Endothelial cell (in vitro differentiated cells): ENCODE measurements at places on chromosomes 7 and 10. TPM values are rescaled to one million over a fixed set of nuclear protein-coding genes. Genes with fewer than 3 reads are reported as not detected.

FAM25A gene
- total RNA-seq: not detected

ZNF92 gene
- total RNA-seq: 25.3 TPM

PDE6C gene
- total RNA-seq: not detected

CPEB3 gene
- 2.4 TPM for total RNA-seq

DNA sequence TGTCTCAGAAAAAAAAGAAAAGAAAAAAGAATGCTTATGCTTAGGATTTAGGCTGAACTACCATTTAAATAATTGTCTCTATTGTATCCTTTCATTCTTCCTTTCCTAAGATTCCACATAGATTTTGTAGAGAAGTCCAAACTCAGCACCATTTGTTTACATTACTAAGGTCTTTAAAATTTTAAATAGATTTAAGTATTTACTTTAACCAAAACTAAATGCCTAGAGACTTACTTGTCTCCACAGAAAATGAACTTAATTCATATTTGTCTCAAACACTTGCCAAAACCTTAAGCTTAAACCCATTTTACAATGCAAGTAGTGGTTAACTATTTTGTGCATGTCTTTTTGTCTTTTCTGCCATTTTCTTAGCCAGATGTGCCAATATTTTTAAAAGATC lies 54.1 kb upstream of the ABI1 start:
- no peaks in the 10 kb centered on the region for H3K27me3 ChIP-seq
- no peaks in the 10 kb centered on the region for H3K4me1 ChIP-seq
- H3K27ac ChIP-seq: no peak overlapping the region
- DNase-seq: no peak
- H3K4me3 ChIP-seq: no peak overlapping the region

DNA sequence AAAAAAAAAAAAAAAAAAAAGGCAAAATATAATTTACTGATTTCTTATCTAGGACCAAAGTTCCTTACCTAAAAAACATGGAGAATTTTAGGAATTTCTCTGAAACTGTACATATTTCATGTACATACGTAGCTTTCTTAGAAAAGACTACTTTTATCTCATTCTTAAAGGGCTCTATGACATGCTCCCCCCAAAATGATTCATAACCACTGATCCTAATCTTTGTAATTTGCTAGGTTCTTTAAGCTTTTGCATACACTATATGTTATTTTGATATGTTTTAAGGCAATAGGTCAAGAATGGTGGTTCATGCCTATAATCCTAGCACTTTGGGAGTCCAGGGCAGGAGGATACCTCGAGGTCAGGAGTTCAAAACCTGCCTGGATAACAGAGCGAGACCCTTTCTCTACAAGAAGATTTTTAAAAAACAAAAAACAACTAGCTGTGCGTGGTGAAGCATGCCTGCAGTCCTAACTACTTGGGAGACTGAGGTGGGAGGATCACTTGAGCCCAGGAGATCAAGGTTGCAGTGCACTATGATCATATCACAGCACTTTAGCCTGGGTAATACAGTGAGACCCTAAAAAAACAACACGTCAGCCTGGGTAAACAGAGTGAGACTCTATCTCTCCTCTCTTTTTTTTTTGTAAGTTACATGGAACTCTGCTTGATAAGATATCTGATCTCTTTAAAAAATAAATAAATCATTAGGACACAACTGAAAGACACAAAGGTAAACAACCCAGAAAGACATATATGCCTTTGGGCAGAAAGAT lies 54.8 kb downstream of the ATAD1 start:
- H3K4me3 ChIP-seq: no peak overlapping the region
- H3K27me3 ChIP-seq: no peaks in the 10 kb centered on the region
- DNase-seq: no peak
- H3K4me1 ChIP-seq: peaks cover 6% of the 10 kb centered on the region

GRCh38 chr10:100993986-100994708 lies 5.5 kb upstream of the LZTS2 start:
- H3K4me3 ChIP-seq: no peak overlapping the region
- DNase-seq: peak; percentile 38
- H3K36me3 ChIP-seq: peaks cover 16% of the 10 kb centered on the region
- peaks cover 7% of the 10 kb centered on the region for H3K27me3 ChIP-seq
- peaks cover 33% of the 10 kb centered on the region for H3K4me1 ChIP-seq
- H3K27ac ChIP-seq: peak overlapping the region; percentile 44

GRCh38 chr7:141349804-141350203 lies 201.4 kb upstream of the AGK start:
- no peaks in the 10 kb centered on the region for H3K36me3 ChIP-seq
- no peak for DNase-seq
- H3K27me3 ChIP-seq: peaks cover 1% of the 10 kb centered on the region
- no peak overlapping the region for H3K27ac ChIP-seq
- H3K4me3 ChIP-seq: no peak overlapping the region

- H3K4me1 ChIP-seq: no peaks in the 10 kb centered on the region
- peaks cover 2% of the 10 kb centered on the region for H3K27me3 ChIP-seq
- no peak overlapping the region for H3K4me3 ChIP-seq
- H3K36me3 ChIP-seq: no peaks in the 10 kb centered on the region
- H3K27ac ChIP-seq: no peak overlapping the region
- no peak for DNase-seq
Observed at GRCh38 chr10:79984851-79985250, 35.9 kb upstream of the SFTPD start.

DNA sequence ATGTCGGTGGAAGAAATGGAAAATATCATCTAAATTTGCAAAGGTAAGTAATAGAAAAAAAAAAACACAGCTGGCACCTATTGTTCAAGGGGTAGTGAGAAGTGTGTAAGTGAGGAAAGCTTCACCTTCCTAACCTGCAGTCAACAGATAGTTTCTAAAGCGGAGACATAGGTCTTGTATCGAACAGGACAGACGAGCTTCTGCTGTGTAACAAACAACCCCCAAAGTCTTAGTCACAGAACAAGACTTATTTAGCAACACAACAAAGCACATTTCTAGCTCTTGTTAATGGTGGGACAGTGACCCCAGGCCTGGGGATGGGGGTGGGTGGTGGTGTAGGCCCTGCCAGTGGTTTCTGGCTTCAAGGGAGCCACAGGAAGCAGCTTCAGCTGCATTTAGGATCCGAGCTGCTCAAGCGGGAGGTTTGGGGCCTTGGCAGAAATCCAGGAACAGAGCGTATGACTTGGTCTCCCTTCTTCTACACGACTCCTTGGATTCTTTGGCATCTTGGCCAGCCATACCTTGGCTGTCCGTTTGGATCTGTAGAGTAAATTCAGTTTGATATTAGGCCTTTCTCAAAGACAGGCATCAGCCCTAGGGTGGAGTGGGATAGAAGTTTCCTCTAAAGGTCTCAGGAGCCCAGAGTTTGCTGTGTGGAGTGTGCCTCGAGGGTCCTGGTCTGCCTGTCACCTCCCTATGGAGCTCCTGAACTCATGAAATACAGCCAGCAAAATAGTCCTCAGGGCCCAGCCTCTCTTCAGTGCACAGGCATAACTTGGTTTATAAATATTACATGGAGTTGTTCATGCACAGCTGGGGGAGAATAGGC lies 56.9 kb upstream of the SHH start:
- H3K27ac ChIP-seq: no peak overlapping the region
- peaks cover 2% of the 10 kb centered on the region for H3K27me3 ChIP-seq
- no peak overlapping the region for H3K4me3 ChIP-seq
- no peak for DNase-seq
- no peaks in the 10 kb centered on the region for H3K4me1 ChIP-seq

GRCh38 chr10:21814866-21815265 lies 188.7 kb downstream of the DNAJC1 start:
- no peak for DNase-seq
- H3K27ac ChIP-seq: no peak overlapping the region
- H3K27me3 ChIP-seq: no peaks in the 10 kb centered on the region
- no peak overlapping the region for H3K4me3 ChIP-seq
- peaks cover 28% of the 10 kb centered on the region for H3K36me3 ChIP-seq

GRCh38 chr10:101773923-101774588 lies 1.9 kb downstream of the FGF8 start:
- peaks cover 27% of the 10 kb centered on the region for H3K4me1 ChIP-seq
- H3K4me3 ChIP-seq: no peak overlapping the region
- no peak for DNase-seq
- no peak overlapping the region for H3K27ac ChIP-seq
- H3K27me3 ChIP-seq: peaks cover 13% of the 10 kb centered on the region

- H3K4me1 ChIP-seq: peaks cover 25% of the 10 kb centered on the region
- no peak overlapping the region for H3K27ac ChIP-seq
- no peak for DNase-seq
- no peak overlapping the region for H3K4me3 ChIP-seq
Observed at GRCh38 chr10:71476228-71477011, 79.7 kb downstream of the CDH23 start.
